Substantia nigra (tissue), 51 donors: ENCODE measurements at places on chromosomes 4 and X.

- no peak for DNase-seq
Measured at GRCh38 chrX:112051576-112051975, 31.0 kb downstream of the TRPC5 start.

GRCh38 chr4:166972071-166972470 is 262.2 kb downstream of the SPOCK3 start:
- DNase-seq: no peak

DNA sequence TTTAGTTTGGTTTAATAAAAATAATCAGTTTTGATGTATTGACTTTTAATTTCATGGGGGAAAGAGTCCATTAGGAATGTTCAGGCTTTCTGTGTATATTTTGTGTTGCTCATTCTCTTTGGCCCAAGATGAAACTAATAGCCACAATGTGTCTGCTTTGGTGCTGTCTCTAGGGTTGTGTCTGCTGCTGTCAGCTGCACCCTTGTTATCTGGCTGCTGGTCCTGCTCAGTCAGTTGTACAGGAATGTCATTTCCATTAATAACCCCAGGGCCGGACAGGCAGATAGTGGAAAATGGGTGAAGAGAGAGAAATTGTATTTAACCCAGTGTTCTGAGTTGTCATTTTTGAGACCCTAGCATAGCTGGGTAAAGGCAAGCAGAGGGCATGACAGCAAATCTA is 115.1 kb downstream of the PHEX start:
- DNase-seq: no peak

- no peak for DNase-seq
Measured at GRCh38 chrX:54786967-54787366, 11.1 kb downstream of the ITIH6 start.

DNA sequence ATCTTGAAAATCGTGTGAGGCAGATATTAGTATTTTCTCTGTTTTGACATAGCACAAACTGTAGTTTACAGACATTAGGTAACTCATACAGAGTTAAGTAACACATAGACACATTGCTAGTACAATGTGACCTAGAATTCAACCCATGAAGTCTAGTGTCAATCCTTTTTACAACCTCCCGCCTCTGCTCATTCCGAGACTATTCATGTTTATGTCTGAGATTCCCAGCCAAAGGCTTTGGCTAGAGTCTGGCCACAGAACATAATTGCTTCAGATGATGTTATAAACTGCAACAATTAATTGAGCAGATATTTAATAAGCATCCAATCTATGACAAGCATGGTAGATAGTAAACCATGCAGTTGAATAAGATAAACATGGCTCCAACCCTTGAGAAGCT is 841.0 kb downstream of the STIM2 start:
- no peak for DNase-seq

GRCh38 chrX:53605004-53605403 is 81.5 kb downstream of the HUWE1 start:
- no peak for DNase-seq

DNA sequence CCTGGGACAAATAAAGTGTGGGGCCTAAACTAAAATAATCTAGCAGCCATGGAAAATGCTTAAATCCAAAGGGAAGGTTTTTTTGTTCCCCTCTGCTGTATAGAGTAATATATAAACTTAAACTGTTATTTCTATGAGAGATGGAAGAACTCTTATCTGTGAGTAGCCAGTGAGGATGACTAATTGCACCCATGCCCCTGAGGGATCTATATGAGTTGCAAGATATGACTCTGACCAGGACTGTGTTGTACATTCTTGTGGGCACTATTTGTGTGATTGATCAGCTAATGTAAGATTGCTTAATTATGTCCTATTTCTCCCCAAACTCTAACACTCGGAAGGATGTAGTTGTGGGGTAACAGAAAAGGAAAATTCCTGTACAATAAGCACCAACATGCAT is 35.2 kb upstream of the AMBN start:
- DNase-seq: no peak

DNA sequence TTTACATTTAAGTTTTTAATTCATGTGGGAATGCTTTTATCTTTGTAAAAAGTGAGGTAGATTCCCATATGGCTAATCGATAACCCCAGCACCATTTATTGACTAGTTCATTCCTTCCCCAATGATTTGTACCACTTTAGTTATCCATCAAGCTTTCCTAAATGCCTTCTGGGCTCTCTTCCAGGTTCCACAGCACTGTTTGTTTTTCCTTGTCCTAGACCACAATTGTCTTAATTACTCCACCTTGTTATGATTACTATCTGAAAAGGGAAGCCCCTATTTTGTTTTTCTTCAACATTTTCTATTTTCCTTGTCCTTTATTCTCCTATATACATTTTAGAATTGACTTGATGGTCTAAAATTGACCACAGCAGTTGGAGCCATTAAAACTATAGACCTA is 48.5 kb upstream of the GPRIN3 start:
- no peak for DNase-seq

DNA sequence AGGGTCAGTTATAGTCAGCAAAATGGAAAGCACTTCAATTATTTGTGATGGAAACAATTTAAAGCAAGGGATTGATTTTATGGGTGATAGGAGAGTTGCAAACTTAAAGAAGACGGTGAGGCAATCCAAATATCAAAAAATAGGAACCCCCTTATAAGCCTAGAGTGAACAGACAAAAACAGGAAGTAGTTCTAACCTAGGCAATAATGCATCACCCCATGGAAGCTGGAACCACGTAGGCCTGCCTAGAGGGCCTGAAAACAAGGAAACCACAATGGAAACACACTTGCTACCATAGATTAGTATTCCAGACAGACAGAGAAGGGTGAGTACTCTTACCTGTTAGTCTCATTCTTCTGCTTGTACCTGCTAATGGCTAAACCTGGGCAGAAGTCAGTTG is 13.5 kb upstream of the GK2 start:
- DNase-seq: no peak

DNA sequence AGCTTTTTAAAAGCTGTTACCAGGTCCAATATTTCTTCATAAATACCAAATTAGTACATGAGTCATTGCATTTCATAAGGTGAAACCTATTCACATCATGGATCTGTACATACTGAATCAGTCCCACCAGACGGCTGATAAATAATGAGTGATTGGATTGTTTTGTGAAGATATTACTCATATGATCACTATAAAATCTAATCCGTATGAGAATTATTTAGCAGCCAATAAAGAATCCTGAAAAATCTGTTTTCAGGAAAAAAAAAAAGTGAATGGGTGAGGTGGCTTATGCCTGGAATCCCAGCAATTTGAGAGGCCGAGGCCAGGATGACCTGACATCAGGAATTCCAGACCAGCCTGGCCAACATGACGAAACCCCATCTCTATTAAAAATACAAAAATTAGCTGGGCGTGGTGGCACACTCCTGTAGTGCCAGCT is 438.1 kb downstream of the INPP4B start:
- DNase-seq: no peak

- no peak for DNase-seq
Measured at GRCh38 chr4:139295942-139296299, 5.4 kb upstream of the NAA15 start.

- DNase-seq: no peak
Measured at GRCh38 chr4:187224560-187224959, 500.9 kb upstream of the FAT1 start.

- no peak for DNase-seq
Measured at GRCh38 chr4:40939856-40940255, 190.1 kb downstream of the NSUN7 start.

- no peak for DNase-seq
Measured at GRCh38 chr4:145861336-145862318, 77.0 kb downstream of the ZNF827 start.

- DNase-seq: no peak
Measured at GRCh38 chr4:108135549-108136209, 33.1 kb downstream of the LEF1 start.

- DNase-seq: no peak
Measured at GRCh38 chr4:181289198-181289597, 954.0 kb upstream of the TENM3 start.

GRCh38 chr4:77921701-77922100 is 59.1 kb downstream of the MRPL1 start:
- DNase-seq: no peak

- DNase-seq: no peak
Measured at GRCh38 chr4:173958445-173958844, 325.0 kb downstream of the FBXO8 start.

- DNase-seq: no peak
Measured at GRCh38 chrX:69995362-69996112, 54.2 kb downstream of the AWAT2 start.

DNA sequence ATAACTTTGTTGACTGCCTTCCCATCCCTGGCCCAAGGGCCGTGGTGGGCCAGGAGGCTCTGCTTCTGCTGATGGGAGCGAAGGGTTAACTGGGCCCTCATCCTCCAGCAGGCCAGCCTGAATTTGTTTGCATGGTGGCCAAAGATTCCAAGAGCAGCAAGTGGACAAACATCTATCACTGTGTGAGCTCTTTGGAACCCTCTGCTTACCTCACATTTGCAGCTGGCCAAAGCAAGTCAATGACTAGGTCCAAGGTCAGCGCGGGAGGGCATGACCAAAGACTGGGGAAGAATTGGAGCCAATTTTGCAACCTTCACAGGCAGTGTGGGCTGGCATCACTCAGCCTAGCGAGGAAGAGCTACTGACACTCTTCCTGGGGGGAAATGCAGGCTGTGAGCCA is 67.8 kb upstream of the ATP6AP2 start:
- no peak for DNase-seq

DNA sequence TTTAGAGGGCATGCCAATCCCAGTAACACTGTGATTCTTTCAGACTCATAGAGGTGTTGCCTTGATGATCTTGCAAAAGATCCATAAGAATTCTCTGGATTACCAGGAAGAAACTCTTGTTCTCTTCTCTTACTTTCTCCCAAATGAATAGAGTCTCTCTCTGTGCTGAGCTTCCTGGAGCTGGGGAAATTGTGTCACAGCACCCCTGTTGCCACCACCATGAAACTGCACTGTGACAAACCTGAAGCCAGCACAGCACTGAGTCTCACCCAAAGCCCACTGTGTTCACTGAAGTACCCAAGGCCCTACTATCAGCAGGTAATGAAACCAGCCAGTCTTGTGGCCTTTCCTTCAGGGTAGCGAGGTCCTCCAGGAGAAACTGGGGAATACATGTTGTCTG is 332.7 kb upstream of the FGF16 start:
- DNase-seq: no peak

DNA sequence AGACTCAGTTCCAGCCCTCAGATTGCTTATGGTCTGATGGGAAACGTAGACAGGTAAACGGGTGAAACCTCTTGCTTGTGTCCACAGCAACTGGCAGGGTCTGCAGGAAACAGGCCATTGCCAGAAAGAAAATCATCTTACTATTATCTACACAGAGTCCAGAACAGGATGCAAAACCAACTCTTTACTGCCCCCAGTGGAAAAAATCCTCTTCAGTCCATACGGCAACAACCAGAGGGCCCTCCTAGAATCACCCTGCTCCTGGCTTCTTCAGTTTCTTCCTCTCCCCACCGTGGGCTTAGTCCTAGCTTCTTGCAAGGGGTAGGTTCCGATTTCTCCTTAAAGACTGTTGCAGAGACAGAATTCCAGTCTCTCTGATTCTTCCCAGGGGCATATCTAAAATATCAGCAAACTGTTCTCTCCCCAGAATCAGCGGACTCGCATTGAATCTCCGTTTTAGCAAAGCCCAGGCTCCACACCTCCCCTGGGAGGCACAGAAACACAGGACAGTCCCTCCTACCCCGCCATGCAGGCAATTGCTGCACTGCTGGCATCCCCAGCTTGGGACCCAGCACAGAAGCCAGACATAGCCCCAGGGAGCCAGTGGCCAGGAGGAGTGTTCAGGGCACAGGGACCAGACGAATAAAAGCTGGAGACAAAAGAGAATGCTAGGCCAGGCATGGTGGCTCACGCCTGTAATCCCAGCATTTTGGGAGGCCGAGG is 41.0 kb upstream of the SH3RF1 start:
- DNase-seq: peak; percentile 5

- no peak for DNase-seq
Measured at GRCh38 chrX:76520273-76521054, 93.0 kb downstream of the MAGEE1 start.

- no peak for DNase-seq
Measured at GRCh38 chr4:100696531-100696930, 178.7 kb upstream of the EMCN start.

DNA sequence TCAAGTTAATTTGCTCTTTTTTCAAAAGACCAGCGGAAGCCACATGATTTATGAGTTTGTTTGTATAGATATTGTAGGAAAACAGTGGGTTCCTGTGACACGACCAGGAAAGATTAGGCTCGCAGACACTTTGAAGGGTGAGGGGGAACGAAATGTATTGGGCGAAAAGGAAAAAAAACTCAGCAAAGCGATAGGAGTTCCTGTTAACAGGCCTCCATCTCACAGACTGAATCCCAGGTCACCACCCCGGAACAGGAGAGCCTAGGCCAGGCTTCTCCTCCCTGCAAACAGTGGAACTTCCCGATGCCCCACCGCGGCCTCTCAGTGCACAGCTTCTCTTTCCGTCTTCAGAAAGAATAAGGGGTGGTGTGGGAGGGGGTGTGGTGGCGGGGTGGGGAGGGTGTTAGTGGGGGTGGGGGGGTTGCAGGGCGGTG is 181.8 kb upstream of the GPRIN3 start:
- DNase-seq: no peak

GRCh38 chrX:108217876-108218275 is 126.3 kb downstream of the ATG4A start:
- no peak for DNase-seq

GRCh38 chr4:26779674-26780073 is 81.0 kb upstream of the STIM2 start:
- no peak for DNase-seq

DNA sequence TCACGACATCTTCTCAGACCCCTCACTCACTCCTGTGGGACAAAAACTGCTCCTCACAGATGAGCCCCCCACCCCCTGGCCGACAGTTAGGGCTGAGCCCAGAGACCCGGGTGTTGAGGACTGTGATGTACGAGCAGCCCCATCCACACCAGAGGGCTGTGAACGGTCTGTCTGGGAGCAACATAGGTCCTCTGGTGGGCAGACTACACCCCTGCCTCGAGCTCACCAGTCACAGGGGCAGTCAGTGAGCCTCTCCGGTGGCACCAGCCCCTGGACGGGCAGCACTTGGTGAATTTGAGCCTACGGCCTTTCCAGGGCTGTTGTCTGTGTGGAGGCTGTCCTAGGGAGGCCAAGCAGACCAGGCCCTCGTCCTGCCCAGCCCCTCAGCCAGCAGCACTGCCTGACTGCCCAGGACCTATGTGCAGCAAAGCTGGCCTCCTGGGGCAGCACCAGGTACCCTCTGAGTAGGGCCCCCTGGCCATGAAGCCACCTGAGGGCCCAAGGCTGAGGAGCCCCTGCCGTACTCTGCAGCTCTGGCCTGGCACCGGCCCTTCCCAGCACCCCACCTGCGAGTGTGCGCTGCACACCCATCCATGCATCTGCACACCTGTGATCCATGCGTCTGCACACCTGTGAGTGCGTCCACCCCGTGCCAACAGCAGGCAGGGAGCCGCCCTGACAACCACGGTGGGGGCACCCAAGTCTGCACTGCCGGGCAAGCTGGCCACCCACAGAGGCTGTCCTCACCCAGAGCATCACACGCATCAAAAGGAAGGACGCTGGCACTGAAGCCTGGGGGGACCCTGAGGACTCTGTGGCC is 111.6 kb upstream of the NKX1-1 start:
- no peak for DNase-seq

- no peak for DNase-seq
Measured at GRCh38 chrX:9467751-9468150, 2.9 kb downstream of the TBL1X start.

- DNase-seq: no peak
Measured at GRCh38 chr4:171714791-171715454, 98.3 kb upstream of the GALNTL6 start.
